ENCODE measurements at places on chromosomes 1 and 21.

DNA sequence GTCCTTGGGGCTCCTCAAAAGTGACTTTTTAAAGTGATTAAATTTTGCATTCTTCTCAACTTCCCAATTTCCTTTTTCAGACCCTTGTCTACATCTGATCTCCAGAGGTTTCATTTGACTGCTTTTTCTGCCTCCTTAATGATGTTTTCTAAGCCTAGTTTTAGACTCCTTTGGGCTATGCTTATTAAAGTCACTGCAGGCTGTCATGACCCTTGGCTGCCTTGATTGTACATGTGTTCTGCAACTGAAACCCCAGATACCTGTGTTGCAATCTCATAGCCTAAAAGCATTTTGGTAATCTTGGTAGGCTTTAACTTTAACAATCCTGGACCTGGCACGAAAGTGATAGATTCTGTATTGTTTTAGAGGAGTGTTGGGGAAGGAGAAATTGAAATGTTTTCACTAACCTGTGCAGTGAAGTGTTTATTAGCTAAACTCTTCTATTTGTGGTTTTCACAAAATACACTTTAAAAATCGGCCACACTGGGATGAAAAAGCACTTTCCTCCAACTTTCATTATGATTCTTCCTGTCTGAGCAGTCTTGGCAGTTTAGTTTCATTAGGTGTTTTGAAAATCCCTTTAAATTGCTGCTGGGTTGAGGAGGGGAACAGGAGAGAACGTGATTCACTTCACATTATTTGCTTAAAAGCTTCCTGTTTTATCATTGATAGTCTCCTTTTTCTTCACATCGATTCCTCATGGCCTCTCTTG, 4.9 kb downstream of the MACO1 start:
- DNase-seq: no peak

GRCh38 chr1:83509301-83509781, 489.6 kb downstream of the TTLL7 start:
- DNase-seq: no peak

DNA sequence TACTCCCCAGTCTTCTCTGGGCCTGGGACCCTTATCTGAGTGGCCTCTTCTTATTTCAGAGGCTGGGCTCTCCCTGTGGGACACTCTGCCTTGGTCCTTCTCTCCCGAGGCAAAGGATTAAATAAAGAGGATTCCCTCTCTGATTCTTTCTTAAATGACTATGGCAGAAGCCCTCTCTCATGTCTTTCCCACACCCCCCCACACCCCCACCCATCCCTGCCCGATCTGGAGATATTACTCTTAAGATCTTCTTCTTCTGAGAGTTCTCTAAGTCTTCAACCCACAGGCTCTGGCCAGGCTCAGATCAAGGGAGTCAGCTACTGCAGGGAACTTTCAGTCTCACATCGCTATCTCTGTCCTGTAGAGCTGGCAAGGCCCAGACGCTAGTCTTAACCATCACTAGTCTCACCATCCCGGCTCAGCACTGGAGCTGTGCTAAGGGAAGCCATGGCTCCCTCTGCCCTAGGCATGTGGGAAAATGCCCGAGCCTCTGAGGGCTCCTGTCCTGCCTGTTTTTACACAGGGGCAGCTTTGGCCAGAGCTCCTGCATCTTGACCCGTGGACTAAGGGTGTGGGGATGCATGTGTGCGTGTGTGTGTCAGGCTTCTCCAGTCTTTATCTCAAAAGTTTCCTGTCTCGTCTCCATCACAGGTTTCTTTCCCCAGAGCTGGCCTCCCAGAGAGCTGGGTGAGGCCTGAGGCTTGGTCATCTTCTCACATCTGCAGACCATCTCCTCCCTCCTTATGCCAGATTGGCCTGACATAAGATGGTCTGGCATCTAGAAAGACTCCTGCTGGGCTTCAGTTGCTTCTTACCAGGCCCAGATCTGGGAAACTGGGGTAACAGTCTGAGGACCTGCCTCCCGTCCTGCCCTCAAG, 36.7 kb downstream of the LGR6 start:
- DNase-seq: no peak

DNA sequence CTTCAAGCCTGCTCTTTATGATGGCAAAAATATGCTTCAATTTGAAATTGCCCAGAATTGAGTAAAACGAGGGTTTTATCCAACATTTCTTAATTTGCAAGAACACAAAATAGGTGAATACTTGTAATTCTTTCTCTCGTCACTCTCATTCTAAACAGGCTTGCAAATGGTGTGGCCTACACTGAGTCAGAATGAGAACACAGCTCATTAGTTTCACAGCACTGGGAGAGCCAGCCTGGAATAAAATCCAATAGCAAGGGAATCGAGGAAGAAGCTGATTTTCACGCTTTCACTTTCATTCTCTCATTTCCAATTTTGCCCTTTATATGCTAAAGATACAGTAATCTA, 537.5 kb downstream of the LTN1 start:
- no peak for DNase-seq

- no peak for DNase-seq
These were observed 92.0 kb downstream of the IER5 start for GRCh38 chr1:181180407-181181031.

- no peak for DNase-seq
These were observed 39.9 kb upstream of the INSL5 start for GRCh38 chr1:66840929-66841328.
